ENCODE measurements at places on chromosomes 16 and 17. TPM values are rescaled to one million over a fixed set of nuclear protein-coding genes. Genes with fewer than 3 reads are reported as not detected.

The CCL2 gene
- total RNA-seq, result 48.5 TPM

The CSH2 gene
- total RNA-seq, result not detected

The TUBD1 gene
- 1.6 TPM for total RNA-seq

The SOX15 gene
- 0.49 TPM for total RNA-seq

The AIPL1 gene
- under 0.01 TPM for total RNA-seq

The KRT27 gene
- not detected for total RNA-seq

The ZSCAN10 gene
- not detected for total RNA-seq

The CHD9 gene
- 73.3 TPM for total RNA-seq

The NPB gene
- 0.49 TPM for total RNA-seq

The KCNAB3 gene
- 0.49 TPM for total RNA-seq

The SOST gene
- total RNA-seq, result not detected

The RNF43 gene
- total RNA-seq, result 0.12 TPM

The WFIKKN1 gene
- 0.16 TPM for total RNA-seq

The KIF1C gene
- total RNA-seq, result 62.3 TPM

The NFAT5 gene
- 56.6 TPM for total RNA-seq

The RANBP10 gene
- 7.2 TPM for total RNA-seq

The MCRIP1 gene
- 90.3 TPM for total RNA-seq

The SPATA32 gene
- not detected for total RNA-seq

The RSL1D1 gene
- 106 TPM for total RNA-seq

The CES4A gene
- 6.8 TPM for total RNA-seq

The LDHD gene
- 6.4 TPM for total RNA-seq

The GNG13 gene
- total RNA-seq, result not detected

The PRR35 gene
- 0.32 TPM for total RNA-seq

The SLFN13 gene
- total RNA-seq, result 0.85 TPM

The PRSS33 gene
- total RNA-seq, result not detected

The TBC1D26 gene
- not detected for total RNA-seq

The CCDC182 gene
- total RNA-seq, result not detected

The MEOX1 gene
- total RNA-seq, result not detected

All from hair follicle dermal papilla cell (primary cell).